NCI-H1694 treated with DMSO at 0.1 percent for 48 hours (cell line): ENCODE measurements at places on chromosomes 13 and 19.
A peak's percentile ranks its signal among the peaks of the same experiment; 100 is the strongest.

DNA sequence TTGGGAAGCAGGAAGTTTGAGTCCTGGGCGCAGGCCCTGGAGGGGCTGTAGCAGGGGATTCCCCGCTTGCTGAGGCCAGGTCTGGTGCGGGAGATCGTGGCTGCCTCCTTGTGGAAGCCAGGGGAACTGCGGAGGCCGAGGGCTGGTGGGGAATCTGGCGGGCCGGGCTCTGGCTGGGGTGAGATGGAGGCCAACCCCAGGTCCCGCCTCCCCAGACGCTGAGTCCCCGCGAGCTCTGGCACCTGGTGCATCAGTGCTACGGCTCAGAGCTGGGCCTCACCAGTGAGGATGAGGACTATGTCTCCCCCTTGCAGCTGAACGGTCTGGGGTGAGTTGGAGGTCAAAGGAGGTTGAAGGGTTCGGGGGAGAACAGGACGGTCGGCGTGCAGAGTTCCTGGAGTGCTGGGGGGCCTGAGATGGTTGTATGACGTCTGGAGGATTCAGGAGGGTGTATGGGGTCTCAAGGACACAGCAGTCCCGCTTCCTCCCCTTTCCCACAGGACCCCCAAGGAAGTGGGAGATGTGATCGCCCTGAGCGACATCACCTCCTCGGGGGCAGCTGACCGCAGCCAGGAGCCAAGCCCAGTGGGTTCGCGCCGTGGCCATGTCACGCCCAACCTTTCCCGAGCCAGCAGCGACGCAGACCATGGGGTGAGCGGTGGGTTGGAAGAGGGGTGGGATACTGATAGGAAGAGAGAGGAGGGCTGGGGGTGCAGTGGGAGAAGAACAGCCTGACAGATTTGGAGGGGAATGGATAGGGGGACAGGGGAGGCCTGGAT is 13.1 kb downstream of the GRAMD1A start:
- peak; percentile 30 for DNase-seq

GRCh38 chr19:58570770-58571574 is 2.2 kb downstream of the MZF1 start:
- no peak for DNase-seq

DNA sequence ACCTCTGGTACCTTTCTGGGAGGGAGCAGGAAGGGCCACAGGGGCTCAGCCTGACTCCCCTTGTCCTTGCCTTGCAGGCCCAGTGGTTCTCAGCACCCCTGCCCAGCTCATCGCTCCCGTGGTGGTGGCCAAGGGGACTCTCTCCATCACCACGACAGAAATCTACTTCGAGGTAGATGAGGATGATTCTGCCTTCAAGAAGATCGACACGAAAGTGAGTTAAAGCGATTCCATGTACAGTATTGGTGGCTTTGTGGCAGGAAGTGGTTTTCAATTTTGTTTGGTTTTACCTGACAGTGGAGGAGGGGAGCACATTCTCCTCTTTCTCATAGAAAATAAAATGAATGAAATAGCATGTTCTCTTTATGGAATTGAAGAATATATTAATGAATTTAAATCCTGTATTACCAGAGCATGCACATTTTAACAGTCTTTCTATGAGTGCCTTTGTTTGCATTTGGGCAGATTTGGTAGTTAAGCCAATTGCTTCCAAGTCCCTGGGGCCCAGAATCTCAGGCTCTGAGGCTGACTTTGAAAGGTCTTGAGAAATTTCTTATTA is 4.1 kb downstream of the MAB21L1 start:
- no peak for DNase-seq

- DNase-seq, result no peak
These were observed 74.8 kb downstream of the NALCN start for GRCh38 chr13:101341464-101341863.

- DNase-seq, result no peak
These were observed 6.9 kb downstream of the RAB8A start for GRCh38 chr19:16118489-16119033.

DNA sequence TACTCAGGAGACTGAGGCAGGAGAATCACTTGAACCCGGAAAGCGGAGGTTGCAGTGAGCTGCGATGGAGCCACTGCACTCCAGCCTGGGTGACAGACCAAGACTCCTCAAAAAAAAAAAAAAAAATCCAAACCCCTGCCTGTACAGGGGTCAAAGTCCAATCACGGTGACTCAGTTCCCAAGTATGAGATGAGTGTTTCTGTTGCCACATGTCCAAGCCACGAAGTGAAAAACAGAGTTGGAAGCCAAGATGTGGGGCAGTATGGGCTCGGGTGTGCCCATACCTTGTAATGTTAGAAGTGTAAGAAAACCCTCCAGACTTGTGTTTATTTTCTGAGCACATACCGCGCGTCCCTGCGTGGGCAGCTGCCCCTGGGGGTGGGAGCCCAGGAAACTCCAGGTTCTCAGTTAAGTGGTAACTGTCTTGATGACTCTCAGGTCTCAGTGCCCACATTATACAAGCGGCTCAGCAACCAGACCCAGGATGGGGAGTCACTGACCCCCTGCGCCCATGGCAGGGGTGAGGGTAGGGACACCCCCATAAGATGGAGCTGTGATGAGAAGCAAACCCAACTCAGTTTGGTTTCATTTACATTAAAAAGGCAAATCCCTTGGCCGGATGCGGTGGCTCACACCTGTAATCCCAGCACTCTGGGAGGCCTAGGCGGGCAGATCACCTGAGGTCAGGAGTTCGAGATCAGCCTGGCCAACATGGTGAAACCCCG is 1.2 kb upstream of the GPX4 start:
- no peak for DNase-seq

- DNase-seq, result no peak
These were observed 3.1 kb downstream of the SLITRK5 start for GRCh38 chr13:87674247-87674738.
